ENCODE measurements at places on chromosomes 4 and X. TPM values are rescaled to one million over a fixed set of nuclear protein-coding genes. Genes with fewer than 3 reads are reported as not detected.

The CCSER1 gene
- 15.7 TPM for total RNA-seq

GRCh38 chrX:16743604-16744325, 24.4 kb downstream of the SYAP1 start:
- H3K27me3 ChIP-seq, result no peaks in the 10 kb centered on the region
- no peak for DNase-seq
- no peak overlapping the region for H3K4me3 ChIP-seq
- peaks cover 2% of the 10 kb centered on the region for H3K4me1 ChIP-seq
- no peak overlapping the region for H3K27ac ChIP-seq

DNA sequence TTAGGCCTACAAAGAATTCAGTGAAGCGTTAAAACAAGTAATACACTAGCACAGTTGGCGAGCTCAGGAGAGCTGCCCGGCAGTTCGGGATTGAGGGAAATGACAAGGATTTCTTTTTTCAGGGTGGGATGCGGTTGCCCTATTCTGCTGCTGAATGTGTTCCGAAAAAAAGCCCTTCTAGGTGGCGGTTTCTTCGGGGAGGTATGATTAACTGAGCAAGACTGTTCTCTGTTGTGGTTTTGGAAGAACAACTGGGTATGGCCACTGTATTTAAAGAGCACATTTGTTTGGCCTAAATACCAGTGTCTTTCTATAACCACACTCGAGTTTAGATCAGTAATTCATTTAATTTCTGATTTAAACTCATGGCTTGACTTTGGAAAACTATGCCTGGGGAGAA, 459.7 kb upstream of the FAT1 start:
- H3K36me3 ChIP-seq, result no peaks in the 10 kb centered on the region
- peaks cover 38% of the 10 kb centered on the region for H3K4me1 ChIP-seq
- peaks cover 6% of the 10 kb centered on the region for H3K27me3 ChIP-seq
- no peak overlapping the region for H3K4me3 ChIP-seq
- no peak for DNase-seq

DNA sequence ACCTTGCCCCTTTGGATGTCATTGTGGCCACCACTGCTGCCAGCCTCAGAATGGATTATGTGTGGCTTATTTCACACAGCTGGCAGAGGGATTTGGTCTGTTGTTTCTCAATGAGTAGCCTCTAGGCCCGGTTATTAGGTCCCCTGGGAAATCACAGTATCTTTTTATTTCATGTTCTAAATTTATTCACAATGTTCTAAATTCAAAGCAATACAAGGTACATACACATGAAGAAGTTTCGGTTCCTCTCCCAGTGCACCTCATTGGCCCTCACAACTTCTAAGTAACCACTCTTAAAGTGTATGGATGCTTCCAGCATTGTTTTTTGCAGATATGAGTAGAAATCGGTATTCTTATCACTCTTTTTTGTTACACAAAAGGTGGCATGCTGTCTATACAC, 262.7 kb downstream of the RCHY1 start:
- no peaks in the 10 kb centered on the region for H3K27me3 ChIP-seq
- DNase-seq, result no peak
- H3K27ac ChIP-seq, result no peak overlapping the region
- peaks cover 4% of the 10 kb centered on the region for H3K36me3 ChIP-seq
- no peak overlapping the region for H3K4me3 ChIP-seq

- no peak overlapping the region for H3K4me3 ChIP-seq
- H3K36me3 ChIP-seq, result no peaks in the 10 kb centered on the region
- peaks cover 2% of the 10 kb centered on the region for H3K27me3 ChIP-seq
- DNase-seq, result no peak
- H3K4me1 ChIP-seq, result no peaks in the 10 kb centered on the region
- H3K27ac ChIP-seq, result no peak overlapping the region
These were observed 1496.8 kb downstream of the RPA4 start for GRCh38 chrX:98380556-98380955.
